ENCODE measurements at places on chromosomes 16 and 17. TPM values are rescaled to one million over a fixed set of nuclear protein-coding genes. Genes with fewer than 3 reads are reported as not detected.

- DNase-seq: no peak
Observed at GRCh38 chr17:42878123-42878880, 22.3 kb upstream of the G6PC1 start.

Gene NACA2
- not detected for total RNA-seq

DNA sequence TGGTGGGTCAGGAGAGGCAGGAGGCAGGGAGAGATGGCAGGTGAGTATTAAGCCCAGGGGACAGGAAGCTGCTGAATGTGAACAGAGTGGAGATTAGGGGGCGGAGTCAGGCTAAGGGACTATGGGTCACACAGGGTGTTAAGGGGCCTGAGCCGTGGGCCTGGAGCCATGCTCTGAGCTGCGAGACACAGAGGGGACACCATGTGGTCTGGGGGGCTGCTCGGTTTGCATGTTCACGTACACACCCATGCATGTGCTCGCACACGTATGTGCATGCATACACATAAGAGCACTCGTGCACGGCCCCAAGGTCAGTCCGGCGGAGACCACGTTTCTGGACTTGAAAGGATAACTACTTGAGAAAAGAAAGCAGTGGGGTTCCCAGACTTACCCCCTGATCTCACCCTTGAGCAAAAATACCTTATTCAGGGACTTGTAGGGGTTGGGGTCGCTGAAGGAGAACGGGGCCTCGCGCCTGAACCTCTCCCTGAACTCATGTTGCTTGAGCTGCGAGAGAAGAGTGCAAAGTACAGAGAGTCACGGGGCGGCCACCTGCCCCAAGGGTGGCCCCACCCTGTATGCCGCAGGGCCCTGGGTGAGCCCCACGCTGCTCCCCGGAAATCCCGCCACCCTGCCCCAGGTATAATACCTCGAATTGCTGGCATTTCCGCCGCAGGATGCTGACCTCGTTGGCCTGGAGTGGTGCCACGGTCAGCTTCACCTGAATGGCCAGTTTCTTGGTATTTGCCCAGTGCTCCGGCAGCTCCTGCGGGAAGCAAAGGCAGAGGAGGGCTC, 50.8 kb downstream of the DNAH17 start:
- no peak for DNase-seq

DNA sequence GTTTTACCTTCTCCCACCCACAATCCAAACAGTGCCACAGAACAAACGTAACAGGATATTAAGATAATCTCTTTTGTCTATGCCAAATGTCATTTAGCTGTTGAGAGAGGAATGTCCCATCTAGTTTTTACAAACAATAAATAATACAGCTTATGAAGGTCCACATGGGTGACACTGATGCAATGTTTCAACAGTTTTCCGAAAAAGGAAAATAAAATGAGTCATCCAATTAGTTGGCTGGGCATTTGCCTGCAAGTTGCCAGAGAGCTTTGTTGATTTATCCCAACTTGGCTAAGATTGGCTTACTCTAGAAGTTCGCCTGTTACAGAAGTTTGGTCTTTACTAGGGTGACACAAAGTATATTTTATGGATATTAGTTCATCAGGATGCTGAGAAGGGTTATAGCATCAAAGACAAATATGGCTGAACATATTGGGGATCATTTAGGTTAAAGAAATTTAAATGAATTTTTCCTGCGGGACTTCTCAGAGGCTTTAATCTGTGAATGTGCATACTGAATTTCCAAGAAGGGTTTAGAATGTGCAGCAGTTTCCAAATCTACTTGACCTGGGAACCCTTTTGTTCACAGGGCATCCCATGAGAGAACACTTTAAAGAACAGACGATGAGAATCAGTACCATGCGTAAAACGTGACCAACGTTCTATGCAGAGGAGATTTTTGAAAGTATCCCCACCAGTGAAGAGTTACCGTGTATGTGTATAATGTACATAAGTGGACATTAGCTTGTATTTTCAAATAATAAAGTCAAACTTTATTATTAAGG, 73.1 kb downstream of the CDH13 start:
- no peak for DNase-seq

DNA sequence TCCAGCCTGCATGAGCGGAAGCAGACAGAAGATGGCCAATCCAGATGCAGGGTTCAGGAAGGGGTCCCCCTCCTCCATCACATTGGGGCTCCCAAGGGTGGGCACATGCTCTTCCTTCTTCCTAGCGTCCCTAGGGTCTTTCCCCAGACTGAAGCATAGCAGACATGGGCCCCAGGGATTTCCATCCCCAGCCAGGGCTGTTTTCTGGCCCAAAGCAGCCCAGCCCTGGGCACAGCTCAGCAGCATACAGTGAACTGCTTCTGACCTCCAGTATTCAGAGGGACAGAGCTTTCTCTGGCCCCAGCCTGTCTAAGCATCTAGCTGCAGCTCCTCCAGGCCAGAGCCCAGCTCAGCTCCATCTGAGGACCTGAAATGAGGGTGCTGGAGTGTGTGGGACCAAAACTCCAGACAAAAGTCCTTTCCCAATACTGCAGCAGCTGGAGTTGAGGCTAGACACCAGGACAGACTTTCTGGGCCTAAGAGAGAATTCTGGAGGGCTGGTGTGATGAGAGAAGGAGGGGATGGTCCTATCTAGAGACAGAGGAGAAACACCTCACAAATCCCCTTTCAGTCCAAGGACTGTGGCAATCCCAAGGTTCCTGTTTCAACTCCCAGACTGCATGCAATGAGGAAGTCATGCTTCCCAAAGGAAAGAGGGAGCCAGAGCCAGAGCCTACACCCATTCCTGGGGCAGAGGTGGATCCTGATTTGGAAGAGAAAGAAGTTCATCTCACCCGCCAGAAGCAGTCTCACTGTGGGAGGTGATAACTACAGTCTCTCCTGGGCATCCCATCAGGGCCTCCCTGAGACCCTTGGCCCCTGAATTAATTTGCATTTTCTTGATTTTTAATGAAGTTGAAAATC, 4.5 kb upstream of the FOXN1 start:
- no peak for DNase-seq

DNA sequence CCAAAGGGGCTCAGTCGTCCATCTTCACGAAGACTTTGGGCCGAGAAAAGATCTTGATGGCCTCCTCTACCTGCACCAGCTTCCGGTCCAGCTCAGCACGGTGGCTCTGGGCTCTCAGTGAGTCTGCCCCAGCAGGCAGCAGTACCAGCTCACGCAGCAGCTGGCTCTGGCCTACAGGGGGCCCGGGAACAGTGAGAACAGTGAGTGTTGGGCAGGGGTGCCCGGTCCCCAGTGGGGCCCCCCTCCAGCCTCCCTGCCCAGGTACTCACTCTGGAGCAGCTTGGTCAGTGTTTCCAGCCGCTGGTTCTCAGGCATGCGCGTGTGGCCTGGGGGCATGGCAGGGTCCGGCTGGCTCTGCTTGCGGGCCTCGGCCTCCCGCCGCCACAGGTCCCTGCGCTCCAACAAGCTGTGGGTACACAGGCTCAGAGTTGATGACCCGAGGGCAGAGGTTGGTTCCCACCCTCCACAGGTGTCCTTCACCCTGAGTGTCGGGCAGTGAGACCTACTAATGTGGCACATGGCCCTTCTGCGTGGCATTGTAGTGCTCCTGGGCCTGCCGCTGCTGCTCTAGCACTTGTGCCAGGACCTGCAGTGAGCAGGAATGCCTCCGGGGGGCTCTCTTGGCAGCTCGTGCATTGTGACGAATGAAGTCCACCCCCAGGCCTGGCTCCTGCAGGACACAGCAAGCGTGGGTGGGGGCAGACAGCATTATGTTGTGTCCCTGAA, 2.6 kb downstream of the PARD6A start:
- DNase-seq: no peak

DNA sequence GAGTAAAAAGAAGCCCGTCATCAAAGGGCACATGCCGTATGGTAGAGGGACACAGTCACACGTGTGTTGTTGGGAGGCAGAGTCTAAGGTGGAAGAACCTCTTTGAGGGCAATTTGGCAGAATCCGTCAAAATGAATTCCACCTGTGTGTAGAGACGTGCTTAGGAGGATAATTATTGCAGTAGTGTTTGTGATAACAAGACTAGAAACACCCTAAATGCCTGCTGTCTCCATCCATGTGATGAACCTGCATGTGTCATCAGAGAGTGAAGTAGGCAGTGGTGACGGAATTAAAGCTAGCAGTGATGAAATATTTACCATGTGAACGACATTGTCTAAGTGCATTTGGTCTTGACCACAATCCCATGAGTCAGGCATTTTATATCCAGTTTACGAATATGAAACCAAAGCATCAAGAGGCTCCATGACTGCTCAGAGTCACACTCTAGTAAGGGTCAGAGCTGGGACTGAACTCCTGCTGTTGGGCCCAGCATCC, 61.3 kb upstream of the ADORA2B start:
- no peak for DNase-seq

Gene KRT31
- not detected for total RNA-seq

Data from neural crest cell (in vitro differentiated cells).